ENCODE measurements at places on chromosomes 6 and 20.

- no peak for DNase-seq
Observed at GRCh38 chr6:139549561-139550070, 175.2 kb upstream of the CITED2 start.

DNA sequence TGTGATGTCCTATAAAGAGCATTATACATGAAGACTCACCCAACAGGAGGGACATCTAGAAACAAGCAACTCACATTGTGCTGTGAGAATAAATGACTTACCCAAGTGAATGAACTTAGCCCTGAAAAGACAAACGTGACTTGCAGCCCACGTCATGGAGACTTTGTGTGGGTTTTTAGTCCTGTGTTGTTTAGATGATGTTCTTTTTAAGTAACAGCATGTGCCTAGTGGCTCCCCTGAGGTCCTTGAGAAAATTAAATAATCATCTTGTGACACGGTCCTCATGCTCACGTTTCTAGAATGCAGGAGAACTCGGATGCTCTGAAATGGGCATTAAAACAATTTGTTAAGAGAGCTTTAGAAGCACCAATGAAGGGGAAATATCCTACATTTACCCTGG is 165.1 kb downstream of the SASH1 start:
- DNase-seq = no peak

DNA sequence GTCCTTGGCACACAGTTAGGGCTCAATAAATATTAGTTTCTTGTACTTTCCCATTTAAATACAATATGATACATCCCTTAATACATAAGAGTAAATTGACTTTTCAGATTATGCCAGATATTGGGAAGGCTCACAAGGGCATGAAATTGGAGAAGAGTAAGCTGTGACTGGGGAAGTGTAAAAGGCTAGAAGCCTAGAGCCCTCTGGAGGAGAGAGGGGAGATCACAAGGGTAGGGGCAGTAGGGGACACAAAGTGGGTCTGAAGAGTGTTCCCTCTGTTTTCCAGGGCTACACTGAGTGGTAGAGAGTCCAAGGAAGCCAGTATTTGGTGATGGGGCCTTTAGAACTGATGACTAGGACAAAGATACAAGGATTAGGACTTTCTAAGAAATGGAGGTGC is 562.9 kb upstream of the CHD6 start:
- DNase-seq = no peak

- DNase-seq = no peak
Observed at GRCh38 chr6:160978141-160978901, 13.2 kb upstream of the MAP3K4 start.

DNA sequence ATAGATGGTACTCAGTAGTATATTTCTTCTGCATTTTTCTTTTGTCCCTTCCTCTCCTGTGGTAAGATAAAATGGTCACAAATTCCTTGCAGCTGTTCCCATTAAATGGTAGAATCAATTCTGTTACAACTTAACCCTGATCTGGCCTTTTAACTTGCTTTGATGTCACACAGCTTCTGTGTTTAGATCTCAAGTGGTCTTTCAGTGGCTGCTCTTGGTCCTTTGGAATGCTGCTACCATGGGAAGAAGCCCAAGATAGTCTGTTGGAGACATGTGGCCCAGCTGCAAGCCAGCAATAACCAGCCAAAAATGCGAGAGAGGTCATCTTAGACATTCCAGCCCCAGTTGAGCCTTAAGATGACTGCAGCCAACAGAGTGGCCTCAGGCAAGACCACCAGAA is 429.7 kb downstream of the KIF16B start:
- DNase-seq = no peak
